ENCODE measurements at places on chromosomes 13 and 19.

- DNase-seq, result no peak
These were observed 117.3 kb downstream of the RAB20 start for GRCh38 chr13:110444226-110444653.

GRCh38 chr13:20331949-20332348 lies 99.8 kb upstream of the GJB6 start:
- no peak for DNase-seq

DNA sequence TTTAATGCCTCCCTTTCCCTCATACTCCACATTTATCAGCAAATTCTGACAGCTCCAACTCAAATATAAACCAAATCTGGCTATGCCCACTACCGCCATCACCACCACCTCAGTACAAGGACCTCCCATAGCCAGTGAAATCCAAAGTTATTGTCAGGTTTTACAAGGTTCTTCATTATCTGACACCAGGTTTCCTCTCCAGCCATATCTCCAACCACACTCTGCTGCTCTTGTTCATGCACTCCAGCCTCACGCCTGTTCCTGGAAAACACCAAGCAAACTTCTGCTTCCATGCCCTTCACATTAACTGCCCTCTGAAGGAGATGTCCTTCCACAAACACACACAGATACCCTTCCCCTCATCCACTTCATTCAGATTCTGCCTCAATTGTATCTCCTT lies 102.2 kb upstream of the MIR17HG start:
- DNase-seq, result no peak

DNA sequence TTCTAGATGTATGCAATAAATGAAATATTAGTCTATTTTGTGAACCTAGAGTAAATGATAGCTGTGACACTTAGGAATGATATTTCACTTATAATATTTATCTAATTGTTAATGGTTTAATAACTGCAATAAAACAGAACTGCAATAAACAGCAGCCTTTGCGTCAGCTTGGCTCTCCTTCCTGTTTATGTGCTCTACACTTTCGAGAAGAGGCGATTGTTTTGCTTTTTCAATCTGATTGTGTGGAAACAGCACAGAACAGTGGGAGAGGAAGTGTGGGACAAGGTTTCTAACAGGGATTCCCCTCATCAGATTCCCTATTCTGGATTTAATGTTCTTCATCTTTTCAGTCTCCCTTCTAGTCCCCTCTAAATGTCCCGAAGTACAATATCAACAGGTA lies 17.3 kb upstream of the TRPC4 start:
- DNase-seq, result no peak

DNA sequence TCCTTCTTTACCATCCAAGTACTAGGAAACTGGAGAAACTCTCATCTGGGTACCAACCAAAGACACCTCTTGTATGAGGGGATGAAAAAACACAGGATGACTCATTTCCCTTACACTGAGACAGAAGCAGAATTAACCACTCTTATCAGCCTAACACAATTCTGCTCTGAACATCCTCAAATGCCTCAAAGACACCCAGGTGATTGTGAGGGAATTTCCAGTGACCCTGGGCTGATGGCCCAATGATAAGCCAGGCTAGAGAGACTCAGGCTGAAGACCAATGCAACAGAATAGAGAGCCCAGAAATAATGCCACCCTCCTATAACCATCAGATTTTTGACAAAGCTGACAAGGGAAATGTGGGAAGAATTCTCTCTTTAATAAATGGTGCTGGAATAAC lies 7.0 kb downstream of the ZNF737 start:
- DNase-seq, result no peak

GRCh38 chr19:54427586-54427985 lies 12.3 kb downstream of the TTYH1 start:
- DNase-seq, result no peak

Data from dorsolateral prefrontal cortex (tissue), 122 donors.